ENCODE measurements at places on chromosomes 4 and X.

DNA sequence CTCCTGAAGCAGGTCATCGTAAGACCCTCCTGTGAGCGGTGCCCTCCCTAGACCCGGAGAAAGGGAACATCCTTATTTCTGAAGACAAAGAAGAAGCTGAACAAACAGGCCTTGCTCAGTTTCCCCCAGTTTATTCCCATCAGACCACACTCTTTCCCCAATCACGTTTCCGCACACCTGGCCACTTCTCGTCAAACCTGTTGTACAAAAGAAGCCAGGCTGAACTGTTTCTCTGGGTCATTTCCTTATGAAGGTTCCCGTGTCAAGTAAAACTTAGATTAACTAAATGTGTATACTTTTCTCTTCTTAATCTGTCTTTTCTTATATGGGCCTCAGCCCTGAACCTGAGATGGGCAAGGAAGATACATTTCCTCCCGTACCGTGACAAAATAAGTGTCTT lies 111.6 kb upstream of the ENPP6 start:
- no peak for DNase-seq

GRCh38 chr4:177569434-177569833 lies 127.2 kb upstream of the AGA start:
- DNase-seq, result no peak

DNA sequence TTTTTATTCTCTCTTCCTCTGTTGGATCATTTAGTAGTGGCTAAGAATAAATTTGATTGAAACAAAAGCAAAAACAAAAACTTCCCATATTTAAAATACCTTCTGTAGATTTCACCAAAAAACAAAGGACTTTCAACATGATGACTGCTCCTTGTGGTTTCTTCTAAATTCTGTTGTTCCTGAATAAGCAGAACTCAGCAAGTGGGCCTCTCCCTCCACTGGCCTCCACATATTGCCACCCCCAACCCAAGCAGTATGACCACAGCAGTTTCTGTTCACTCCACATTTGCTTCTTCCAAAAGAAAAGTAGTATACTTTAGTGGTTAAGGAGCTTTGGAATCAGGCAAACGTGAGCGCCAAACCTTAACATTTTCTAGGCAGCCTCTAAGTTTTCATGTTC lies 114.7 kb downstream of the COX18 start:
- DNase-seq, result no peak

GRCh38 chr4:20433097-20433705 lies 181.5 kb downstream of the SLIT2 start:
- DNase-seq, result no peak

- no peak for DNase-seq
These were observed 273.7 kb downstream of the PTTG2 start for GRCh38 chr4:38233727-38234480.

DNA sequence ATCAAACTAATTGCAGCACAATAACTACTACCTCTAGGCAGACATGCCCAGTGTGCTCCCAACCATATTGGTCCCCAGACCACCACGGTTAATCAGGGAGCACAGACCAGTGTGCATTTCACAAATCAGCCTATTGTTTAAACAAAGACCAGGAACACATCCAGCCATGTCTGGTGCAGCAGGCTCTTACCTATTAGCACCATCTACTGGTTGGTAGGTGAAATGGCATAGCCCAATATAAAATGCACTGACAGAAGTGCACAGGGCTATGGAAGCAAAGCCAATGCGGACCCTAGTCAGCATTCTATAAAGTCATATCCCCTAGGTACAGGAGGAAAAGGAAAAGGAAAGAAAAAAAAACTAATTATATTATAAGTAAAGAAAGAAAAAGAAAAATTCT lies 15.5 kb upstream of the CYLC1 start:
- peak; percentile 44 for DNase-seq

DNA sequence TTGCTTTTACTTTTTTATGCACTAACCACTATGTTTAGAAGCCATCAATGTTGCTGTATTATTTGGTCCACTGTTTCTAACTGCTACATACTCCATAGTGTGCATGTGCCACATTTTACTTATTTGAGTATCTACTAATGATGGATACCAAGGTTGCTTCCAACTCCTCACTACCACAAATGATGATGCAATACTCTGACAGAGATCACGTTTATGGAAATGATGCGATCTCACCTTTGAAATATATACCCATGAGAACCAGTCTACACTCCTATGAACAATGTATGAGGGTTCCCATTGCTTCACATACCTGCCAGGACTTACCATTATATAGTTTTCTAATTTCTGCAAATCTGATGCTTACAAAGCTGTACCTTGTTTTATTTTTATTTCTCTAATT lies 44.2 kb downstream of the HUWE1 start:
- DNase-seq, result peak; percentile 9

All from activated CD4-positive, alpha-beta T cell treated with anti-CD3 and anti-CD28 coated beads, Interleukin-2, Interleukin-6, amounts not matched to agents 100 ng/mL and 50 ng/mL, durations not matched to agents 16 hours and 8 hours (primary cell).